ENCODE measurements at places on chromosomes 2 and 18.

GRCh38 chr18:50240080-50240563 is 26.2 kb downstream of the CFAP53 start:
- no peak for DNase-seq

DNA sequence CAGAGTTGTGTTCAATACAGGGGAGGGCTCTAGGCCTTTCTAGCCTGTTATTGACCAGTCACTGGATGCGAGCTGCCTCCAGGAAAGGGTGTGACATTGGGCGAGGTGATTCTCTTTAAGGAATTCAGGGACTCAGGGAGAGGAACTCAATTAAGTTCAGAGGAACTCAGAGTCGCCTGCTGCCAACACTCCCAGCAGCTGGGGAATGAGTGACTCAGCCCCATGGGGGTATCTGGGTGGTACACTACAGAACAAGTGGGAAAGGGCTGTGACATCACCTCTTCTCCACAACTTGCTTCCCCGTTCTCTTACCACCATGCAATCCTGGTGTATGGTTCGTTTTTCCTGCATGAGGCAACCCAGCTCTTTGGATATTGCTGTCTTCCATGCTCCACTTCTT is 50.4 kb upstream of the CYRIA start:
- no peak for DNase-seq

- DNase-seq: no peak
These were observed 65.8 kb downstream of the ZAP70 start for GRCh38 chr2:97779141-97779540.

GRCh38 chr2:62593825-62594224 is 87.8 kb upstream of the TMEM17 start:
- no peak for DNase-seq

GRCh38 chr2:221716426-221717303 is 144.6 kb upstream of the EPHA4 start:
- DNase-seq: no peak

GRCh38 chr2:145729993-145730770 is 1210.3 kb upstream of the ZEB2 start:
- no peak for DNase-seq

DNA sequence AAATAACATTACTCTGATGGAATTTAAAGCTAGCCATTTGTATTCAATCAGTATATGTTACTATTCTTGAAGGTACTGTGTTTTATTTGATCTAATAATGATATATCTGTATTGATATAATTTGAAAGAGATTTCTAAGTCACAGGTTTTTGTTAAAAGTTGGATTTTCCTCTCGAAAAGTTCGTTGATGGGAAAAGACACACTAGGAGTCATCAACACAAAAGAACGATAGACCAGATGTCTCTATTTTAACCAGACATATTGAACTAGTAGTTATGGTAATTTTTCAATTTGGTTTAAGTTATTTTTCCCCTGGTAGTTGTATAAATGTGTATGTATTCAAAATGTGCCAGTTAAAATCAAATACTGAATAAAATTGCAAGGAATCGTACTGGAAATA is 2.5 kb downstream of the ASXL3 start:
- no peak for DNase-seq

GRCh38 chr2:97727296-97727695 is 13.9 kb downstream of the ZAP70 start:
- DNase-seq: no peak

DNA sequence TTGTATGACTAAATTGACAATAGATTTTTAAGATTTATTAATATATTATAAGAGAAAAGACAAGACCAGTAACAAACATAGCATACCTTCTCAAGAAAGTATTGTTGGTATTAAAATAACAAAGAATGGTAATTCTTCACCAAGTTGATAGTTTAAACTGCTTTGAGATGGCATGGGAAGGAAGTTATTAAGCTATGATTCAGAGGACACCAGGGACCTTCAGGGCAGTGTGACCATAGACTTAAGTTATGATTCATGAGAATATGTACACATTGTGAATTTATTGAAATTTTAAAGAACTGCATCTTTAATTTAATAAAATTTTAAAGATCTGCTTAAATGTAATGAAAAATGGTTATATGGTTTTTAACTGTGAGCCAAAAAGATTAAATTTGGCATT is 205.7 kb downstream of the DSEL start:
- no peak for DNase-seq

GRCh38 chr2:74835831-74836674 is 2.1 kb downstream of the HK2 start:
- DNase-seq: no peak

- no peak for DNase-seq
These were observed 105.7 kb downstream of the RDH14 start for GRCh38 chr2:18454692-18455235.

- peak; percentile 39 for DNase-seq
These were observed at the start of gene FKBP1B for GRCh38 chr2:24049485-24050021. TSS of gene FKBP1B (plus strand) at chr2:24049741. CDS start at chr2:24049850, 109 bp downstream.

DNA sequence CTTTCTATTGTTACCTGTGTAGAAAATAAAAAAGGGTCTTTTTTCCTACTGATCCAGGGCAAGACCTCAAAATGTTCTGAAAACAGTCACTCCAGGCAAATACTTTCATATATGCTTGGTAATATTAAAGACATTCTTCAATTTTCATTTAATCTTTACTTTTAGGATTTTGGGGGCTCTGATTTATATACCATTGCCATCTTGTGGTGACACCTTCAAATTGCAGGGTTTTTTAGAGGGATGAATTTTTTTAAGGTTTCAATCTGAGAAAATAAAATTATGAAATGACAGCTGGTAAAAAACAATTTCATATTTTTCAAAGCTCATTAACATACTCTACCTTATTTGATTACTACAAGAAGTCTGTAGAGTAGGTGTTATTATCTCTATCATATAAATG is 26.8 kb downstream of the MAPK4 start:
- no peak for DNase-seq

GRCh38 chr2:144334551-144334950 is 185.4 kb downstream of the ZEB2 start:
- no peak for DNase-seq

DNA sequence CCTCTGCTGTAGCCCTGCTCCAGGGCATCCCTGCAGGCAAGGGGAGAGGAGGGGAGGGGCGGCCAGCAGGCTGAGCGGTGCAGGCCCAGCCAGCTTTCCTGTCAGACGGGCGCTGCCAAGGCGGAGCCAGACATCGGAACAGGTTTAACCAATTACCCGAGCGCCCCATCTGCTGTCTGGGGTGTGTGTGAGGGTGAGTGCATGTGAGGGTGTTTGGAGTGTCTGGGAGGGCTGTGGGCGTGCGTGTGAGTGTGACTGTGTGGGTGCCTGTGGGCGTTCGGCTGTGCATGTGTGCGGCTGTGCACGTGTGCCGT is 20.0 kb downstream of the EMX1 start:
- no peak for DNase-seq

- DNase-seq: no peak
These were observed 14.2 kb downstream of the ECEL1 start for GRCh38 chr2:232473467-232473890.

GRCh38 chr2:71736091-71736861 is 282.9 kb downstream of the DYSF start:
- no peak for DNase-seq

- no peak for DNase-seq
These were observed 15.9 kb downstream of the ZNF638 start for GRCh38 chr2:71347517-71347916.
